ENCODE measurements at places on chromosomes 3 and 15.

DNA sequence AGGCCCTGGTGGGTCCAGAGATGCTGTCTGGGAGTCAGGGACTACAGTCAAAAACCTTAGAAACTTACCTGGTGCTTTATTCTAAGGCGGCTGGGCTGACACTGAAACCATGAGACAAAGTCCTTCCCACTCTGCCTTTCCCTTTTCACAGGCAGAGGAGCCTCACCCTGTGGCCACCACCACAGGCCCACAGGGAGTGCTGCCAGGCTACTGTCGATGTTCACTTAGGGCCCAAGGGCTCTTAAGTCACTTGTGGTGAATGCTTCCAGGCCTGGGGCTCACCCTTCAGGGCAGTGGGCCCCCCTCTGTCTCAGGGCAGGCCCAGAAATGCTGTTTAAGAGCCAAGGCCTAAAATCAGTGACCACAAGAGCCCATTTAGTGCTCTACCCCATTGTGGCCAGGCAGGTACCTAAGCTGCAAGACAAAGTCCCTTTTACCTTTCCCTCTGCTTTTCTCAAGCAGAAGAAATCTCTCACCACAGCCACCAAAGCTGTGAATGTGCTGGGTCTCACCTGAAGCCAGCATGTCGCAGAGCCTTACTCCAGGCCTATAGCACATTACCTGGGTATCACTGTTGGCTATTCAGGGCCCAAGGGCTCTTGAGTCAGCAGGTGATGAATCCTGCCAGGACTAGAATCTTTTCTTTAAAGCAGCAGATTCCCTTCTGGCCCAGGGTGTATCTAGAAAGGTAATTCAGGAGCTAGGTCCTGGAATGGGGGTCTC is 39.5 kb upstream of the GOLGA6B start:
- DNase-seq, result no peak

GRCh38 chr15:88907111-88907510 is 6.1 kb downstream of the MFGE8 start:
- no peak for DNase-seq

DNA sequence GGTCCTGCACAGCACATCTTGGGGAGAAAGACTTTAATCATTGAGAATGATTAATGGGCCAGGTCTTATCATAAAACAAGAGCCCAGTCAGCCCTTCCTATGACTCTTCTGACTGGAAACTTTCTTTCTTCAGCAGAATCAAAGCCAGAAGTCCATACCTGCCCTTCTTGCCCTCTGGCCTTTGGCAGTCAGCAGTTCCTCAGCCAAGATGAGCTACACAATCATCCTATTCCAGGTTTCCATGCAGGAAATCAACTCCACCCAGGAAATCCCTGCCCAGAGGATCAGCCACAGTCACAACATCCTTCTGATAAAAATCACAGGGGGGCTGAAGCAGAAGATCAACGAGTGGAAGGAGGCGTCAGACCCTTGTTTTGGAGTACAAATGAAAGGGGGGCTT is 26.9 kb downstream of the ZNF589 start:
- DNase-seq, result no peak

DNA sequence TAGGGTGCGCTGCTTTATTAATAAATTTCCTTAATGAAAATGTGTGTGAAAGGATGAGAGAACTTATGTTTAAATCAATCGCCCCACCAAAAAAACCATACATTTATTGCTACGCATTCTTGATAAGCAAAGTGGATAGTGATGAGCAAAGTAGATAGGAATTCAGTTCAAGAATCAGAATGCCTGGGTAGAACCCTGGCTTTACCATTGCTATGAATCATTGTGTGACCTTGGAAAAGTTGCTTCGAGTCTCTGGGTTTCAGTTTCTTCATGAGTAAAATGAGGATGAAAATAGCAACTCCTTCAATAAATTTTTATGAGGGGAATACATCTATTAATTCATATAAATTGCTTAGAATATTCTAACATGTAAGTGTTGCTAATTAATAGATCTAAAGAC is 2.6 kb upstream of the ALCAM start:
- no peak for DNase-seq

GRCh38 chr15:78192826-78193594 is 41.4 kb downstream of the ACSBG1 start:
- DNase-seq, result no peak

Measured in skeletal muscle cell (primary cell).